HCT116 (cell line): ENCODE measurements at places on chromosomes 4 and X.

GRCh38 chrX:123223409-123223808 lies 39.3 kb downstream of the GRIA3 start:
- DNase-seq = no peak

DNA sequence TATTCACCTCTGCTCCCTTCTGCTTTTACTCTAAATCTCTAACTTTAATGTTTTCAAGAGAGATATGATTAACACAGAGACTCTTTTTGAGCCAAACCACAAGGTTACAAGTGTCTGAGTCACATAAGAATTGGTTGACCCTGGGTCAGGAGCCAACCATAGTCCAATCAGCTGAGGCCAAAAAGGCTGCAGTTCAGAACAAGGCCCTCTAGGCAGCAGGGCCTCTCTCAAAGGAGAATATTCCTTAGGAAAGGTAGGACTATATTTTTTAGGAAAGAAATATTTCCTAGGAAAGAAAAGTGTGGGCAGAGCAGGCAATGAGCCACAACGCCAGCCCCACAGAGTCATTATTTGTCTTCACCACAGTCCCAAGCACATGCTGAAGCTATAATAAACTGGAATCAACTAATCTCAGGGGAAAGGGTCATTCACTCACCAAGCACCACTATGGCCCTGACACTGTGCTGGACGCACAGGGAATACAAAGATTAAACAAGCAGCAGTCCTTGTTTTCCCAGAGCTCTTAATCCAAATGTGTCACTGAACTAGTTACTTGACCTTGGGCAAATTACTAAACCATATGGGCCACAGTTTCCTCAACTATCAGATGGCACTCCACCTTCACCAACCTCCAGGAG lies 2.2 kb downstream of the ATP8A1 start:
- peak; percentile 4 for DNase-seq

DNA sequence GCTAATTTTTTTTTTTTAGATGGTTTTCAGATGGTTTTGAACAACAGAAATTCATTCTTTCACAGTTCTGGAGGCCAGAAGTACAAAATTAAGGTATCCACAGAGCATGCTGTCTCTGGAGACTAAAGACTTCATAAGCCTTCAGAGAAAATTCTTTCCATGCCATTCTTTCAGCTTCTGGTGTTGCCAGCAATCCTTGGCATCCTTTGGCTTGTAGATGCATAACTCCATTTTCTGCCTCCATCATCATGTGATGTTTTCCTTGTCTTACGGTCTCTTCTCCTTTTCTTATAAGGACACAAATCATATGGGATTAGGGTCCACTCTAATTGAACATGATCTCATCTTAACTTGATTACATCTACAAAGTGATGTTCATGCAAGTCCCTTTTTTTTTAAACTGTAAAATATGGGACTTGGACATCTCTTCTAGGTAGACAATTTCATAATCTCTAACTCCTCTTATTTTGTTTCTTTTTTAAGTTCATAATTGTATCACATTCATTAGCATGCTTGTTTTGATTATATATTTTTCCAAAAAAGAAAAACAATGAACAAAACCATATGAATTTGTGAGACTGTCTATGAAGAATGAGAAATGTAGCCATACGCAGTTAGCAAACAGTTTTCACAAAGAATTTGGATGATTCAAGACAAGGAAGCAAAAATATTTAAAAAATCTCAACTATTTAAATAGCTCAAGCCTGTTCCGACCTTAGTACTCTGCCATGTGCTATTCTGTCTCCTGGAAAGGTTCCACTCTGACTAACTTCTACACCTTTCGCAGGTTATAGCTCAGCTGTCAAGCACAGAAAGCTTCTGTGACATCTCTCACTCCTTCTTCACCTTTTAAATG lies 53.1 kb upstream of the GIMD1 start:
- no peak for DNase-seq

- no peak for DNase-seq
Measured at GRCh38 chrX:108442901-108443464, 3.3 kb downstream of the COL4A5 start.

DNA sequence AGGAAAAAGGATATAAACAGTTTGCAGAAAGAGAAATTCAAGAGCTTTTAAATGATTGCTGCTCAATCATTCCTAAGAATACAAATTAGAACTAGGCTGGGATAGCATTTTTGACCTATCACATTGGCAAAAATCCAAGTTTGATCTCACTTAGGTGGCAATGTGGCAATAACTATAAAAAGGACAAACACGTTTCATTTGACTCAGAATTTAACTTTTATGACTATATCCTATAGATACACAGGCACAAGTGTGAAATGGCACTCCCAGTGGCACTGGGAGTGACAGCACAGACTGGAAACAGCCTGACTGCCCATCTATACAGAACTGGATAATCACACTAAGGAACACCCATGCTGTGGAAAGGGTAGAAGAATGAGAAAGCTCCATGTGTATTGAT lies 11.1 kb downstream of the CENPU start:
- no peak for DNase-seq

- no peak for DNase-seq
Measured at GRCh38 chrX:152843852-152844251, 13.0 kb downstream of the NSDHL start.

GRCh38 chr4:153152501-153153338 lies 51.5 kb upstream of the TRIM2 start:
- DNase-seq = no peak

GRCh38 chrX:135388841-135389240 lies 32.9 kb upstream of the SMIM10L2A start:
- DNase-seq = no peak

GRCh38 chr4:10184041-10184440 lies 67.4 kb upstream of the WDR1 start:
- no peak for DNase-seq

- no peak for DNase-seq
Measured at GRCh38 chr4:150211016-150211415, 132.8 kb downstream of the DCLK2 start.

DNA sequence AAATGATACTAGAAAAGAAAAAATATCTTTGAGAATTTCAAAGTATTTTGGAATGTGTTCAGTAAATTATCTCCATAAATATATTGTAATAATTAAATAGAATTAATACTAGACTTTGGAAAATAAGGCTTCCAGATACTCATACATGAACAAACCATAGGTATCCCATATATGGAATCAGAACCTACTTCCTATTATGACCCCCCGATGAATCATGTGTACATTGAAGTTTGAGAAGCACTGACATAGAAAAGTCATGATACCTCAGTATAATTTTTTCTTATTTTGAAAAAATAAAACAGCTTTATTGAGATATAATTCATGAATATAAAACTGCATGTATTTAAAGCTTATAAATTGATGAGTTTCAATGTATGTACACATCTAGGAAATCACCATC lies 27.2 kb upstream of the SMARCA5 start:
- DNase-seq = no peak

DNA sequence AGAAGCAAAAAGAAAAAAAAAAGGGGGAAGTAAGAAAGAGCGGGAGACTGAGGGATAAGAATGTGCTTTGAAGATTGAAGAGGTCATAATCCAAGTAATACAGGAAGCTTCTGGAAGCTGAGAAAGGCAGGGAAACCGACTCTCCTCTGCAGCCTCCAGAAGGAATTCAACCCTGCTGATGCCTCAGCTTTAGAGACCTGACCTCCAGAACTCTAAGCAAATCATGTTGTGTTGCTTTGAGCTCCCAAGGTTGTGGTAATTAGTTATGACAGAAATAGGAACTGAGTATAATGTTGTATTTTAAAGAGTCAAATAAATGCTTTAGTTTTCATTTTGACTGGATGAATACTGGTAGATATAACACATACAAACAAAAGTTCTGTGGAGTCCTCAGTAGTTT lies 48.0 kb upstream of the FAT1 start:
- no peak for DNase-seq

DNA sequence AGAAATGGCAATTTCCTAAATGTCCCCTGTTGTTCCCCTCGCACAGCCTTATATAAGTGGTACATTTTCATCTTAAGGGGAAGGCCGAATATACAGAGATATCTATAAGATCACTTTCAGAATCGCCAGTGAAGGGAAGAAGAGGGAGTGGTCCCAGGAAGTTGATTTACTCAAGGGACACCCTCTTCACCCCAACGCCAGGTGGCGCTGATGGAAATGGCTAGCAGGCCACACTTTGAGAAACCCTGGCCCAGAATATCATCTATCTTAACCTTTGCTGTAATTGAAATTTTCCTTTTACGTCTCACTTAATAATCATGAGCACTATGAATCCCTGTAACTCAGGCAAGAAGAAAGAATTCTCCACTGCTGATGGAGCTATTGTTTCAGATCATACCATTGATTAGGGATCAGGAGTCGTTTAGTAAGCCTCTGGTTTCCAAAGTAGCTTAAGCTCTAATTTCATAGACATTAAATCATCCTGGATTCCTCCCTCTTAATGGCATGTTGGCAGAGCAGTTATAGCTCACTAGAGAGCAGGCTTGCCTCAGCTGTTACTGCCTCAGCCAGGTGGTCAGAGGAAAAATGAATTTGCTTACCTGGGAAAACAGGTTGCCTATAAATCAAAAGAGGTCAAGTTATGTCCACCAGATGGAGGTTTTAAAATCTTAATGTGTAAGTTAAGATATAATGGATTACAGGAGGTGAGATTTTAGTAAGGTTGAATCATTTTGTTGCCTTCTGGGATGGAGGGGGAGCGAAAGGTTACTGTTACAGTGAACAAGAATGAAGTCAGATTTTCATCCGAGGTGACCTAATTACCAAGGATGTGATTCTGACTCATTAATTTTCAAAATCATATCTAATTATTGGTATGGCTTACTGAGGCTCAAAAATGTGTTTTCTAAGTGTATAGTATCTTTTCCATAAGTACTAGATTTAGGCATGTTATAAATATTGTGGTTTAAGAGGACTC lies 941.2 kb upstream of the TENM3 start:
- peak; percentile 41 for DNase-seq

DNA sequence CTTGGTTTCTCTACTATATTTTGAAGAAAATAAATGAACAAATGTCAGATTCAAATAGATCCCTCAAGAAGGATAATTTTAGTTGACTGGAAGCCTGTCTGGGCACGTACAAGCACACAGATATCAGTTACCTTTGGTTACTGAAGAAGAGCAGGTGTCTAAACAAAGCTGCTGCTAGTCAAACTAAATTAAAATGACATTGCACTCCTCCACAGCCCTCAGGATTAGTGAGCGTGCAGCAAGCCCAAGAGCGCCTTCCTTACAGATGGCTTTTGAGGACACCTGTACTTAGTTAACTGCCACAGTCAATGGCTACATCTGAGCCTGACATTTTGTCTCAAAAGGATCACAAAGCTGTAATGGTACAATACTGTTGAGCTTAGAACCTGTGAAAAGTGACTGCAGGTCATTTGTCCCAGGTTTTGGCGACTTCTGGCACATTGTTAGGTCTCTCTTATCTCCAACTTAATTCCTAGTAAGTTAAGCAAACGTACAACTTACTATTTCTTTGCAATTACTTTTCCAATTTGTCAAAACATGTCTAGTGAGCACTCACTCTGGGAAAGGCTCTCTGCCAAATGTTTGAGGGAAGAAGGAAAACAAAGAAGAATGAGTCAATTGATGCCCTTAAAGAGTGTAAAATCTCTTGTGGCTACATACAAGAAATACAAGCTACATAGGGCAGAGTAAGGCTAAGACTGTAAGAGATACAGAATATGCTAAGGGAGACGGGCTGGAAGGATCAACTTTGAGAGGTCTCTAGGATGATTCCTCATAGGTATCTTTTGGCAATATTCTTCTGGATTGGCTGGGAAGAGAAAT lies 25.6 kb upstream of the DAPP1 start:
- DNase-seq = no peak

DNA sequence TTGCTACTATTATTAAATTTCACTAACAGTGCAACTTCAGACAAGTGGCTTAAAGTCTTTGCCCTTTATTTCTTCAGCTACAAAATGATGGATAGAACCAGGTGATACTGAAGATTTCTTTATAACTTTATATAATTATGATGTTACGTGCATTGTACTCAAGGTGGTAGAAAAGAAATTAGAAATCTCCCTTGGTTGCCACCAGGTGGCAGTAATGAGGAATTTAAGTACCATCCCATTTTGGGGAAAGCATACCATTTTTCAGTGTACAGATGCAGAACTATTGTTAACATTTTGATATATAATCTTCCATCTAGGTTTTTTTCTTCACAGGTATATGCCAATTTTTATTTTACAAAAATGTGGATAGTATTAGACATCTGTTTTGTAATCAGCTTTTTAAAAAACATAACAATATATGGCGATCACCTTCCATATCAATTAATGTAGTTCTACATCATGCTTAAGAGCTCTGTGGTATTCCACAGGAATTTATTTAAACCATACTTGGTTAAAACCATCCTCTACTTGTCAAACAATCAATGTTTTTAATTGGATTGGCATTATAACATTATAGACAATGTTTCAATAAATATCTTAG lies 37.7 kb upstream of the RAB33B start:
- peak; percentile 34 for DNase-seq

GRCh38 chrX:109987884-109988283 lies 15.0 kb upstream of the TMEM164 start:
- DNase-seq = no peak

DNA sequence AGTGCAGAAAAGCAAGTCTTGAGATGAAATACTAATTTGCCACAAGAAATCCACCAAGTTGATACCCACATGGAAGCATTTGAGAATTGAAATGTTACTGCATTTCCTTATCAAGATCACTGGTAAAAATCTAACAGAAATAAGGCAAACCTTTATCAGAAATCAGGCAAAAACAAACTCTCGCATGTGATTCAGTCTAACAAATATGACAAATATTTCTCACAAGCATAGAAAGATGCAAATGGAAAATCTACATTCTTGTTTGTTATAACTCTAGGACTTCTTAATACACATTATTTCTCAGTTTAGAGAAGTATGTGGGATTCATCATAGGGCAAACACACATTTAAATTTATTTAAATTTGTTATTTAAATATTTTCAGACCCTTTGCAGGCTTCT lies 52.9 kb downstream of the TXK start:
- no peak for DNase-seq

- DNase-seq = no peak
Measured at GRCh38 chr4:70833675-70834074, 6.0 kb downstream of the GRSF1 start.

DNA sequence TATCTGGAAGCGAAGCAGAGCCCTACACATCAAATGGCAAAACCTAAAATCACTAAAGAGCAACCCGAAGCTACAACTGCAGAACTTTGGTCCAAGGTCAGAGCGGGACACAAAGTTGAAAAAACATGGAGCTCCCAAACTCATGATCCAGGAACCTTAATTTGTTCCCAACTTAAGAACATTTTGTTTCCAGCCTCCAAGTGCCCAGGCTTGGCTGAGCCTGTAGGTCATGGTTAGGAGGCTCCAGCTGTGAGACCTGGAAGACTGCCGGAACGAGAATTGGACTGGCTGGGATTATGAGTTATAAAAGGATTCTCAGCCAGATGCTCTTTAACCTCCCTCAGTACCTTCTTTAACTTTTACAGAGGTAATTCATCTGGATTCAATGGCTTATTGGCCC lies 349.1 kb upstream of the DDX53 start:
- DNase-seq = no peak

DNA sequence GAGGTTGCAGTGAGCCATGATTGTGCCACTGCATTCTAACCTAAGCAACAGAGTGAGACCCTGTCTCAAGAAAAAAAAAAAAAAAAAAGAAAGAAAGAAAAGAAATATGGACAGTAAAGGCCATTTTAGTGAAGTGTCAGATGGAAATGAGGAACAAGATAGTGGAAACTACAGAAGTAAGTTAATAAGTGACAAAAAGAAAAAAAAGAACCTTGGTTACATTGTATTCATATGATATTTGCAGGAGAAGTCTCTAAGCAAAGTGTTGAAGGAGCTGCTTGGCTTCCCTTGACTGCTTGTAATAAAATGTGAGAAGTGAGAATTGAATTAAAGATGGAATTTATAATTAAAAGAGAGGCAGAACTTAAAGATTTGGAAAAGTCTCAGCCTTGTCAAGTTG lies 73.2 kb downstream of the HOPX start:
- no peak for DNase-seq
